ENCODE measurements at places on chromosomes 16 and 17. TPM values are rescaled to one million over a fixed set of nuclear protein-coding genes. Genes with fewer than 3 reads are reported as not detected.

GRCh38 chr17:48382989-48383388, 47.0 kb downstream of the SKAP1 start:
- H3K4me3 ChIP-seq = no peak overlapping the region
- peaks cover 76% of the 10 kb centered on the region for H3K36me3 ChIP-seq
- DNase-seq = no peak
- H3K27ac ChIP-seq = no peak overlapping the region
- peaks cover 23% of the 10 kb centered on the region for H3K4me1 ChIP-seq

GRCh38 chr17:34451313-34451712, 88.3 kb upstream of the CCL1 start:
- H3K27ac ChIP-seq = no peak overlapping the region
- H3K36me3 ChIP-seq = no peaks in the 10 kb centered on the region
- no peak for DNase-seq
- H3K4me3 ChIP-seq = no peak overlapping the region
- peaks cover 26% of the 10 kb centered on the region for H3K27me3 ChIP-seq
- no peaks in the 10 kb centered on the region for H3K4me1 ChIP-seq

- no peak overlapping the region for H3K4me3 ChIP-seq
- no peak overlapping the region for H3K27ac ChIP-seq
- no peak for DNase-seq
- H3K4me1 ChIP-seq = no peaks in the 10 kb centered on the region
- H3K36me3 ChIP-seq = no peaks in the 10 kb centered on the region
- H3K27me3 ChIP-seq = peaks cover 4% of the 10 kb centered on the region
Observed at GRCh38 chr16:55144651-55145050, 179.4 kb upstream of the IRX6 start.

- H3K36me3 ChIP-seq = no peaks in the 10 kb centered on the region
- no peak overlapping the region for H3K27ac ChIP-seq
- H3K27me3 ChIP-seq = no peaks in the 10 kb centered on the region
- H3K4me3 ChIP-seq = no peak overlapping the region
- no peaks in the 10 kb centered on the region for H3K4me1 ChIP-seq
- no peak for DNase-seq
Observed at GRCh38 chr17:54848368-54848987, 52.2 kb upstream of the TOM1L1 start.

DNA sequence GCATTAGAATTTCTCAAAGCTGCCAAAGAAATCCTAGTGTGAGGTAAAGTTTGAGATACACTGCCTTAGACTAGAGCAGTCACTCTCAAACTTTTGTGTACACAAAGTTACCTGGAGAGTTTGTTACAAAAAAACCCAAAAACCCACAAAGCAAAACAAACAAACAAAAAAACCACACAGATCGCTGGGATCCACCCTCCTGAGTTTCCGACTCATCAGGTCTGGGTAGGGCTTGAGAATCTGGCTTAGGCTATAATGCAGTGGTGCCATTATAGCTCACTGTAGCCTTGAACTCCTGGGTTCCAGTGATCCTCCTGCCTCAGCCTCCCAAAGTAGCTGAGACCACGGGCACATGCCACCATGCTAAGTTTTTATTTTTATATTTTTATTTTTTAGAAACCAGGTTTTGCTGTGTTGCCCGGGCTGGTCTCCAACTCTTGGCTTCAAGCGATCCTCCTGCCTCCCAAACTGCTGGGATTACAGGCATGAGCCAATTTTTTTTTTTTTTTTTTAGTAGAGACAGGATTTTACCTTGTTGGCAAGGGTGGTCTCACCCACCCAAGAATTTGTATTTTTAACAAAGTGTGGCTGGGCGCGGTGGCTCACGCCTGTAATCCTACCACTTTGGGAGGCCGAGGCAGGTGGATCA, 22.3 kb upstream of the SMG1 start:
- no peak for DNase-seq
- H3K4me1 ChIP-seq = peaks cover 2% of the 10 kb centered on the region
- no peak overlapping the region for H3K27ac ChIP-seq
- no peaks in the 10 kb centered on the region for H3K27me3 ChIP-seq
- H3K4me3 ChIP-seq = no peak overlapping the region

DNA sequence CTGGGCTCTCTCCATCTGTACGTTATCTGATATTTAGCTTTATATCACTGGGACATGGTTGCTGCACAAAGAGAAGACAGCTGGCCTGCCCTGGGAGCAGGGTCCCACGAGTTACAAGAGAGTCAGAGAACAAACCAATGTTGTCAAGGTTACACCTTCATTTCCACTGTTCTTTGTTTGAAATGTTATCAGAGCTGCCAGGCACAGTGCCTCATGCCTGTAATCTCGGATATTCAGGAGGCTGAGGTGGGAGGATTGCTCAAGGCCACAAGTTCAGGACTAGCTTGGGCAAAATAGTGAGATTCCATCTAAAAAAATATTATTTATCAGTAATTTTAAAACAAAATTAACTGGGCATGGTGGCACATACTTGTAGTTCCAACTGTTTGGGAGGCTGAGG, 34.6 kb downstream of the ATP6V0A1 start:
- H3K4me1 ChIP-seq = peaks cover 20% of the 10 kb centered on the region
- H3K27ac ChIP-seq = no peak overlapping the region

- H3K27me3 ChIP-seq = peaks cover 31% of the 10 kb centered on the region
- no peak overlapping the region for H3K4me3 ChIP-seq
- no peaks in the 10 kb centered on the region for H3K4me1 ChIP-seq
- DNase-seq = no peak
Observed at GRCh38 chr17:50638966-50639713, 4.5 kb downstream of the ABCC3 start.

- no peaks in the 10 kb centered on the region for H3K4me1 ChIP-seq
- H3K4me3 ChIP-seq = no peak overlapping the region
- H3K36me3 ChIP-seq = no peaks in the 10 kb centered on the region
- H3K27me3 ChIP-seq = no peaks in the 10 kb centered on the region
Observed at GRCh38 chr16:69935278-69935711, 15.8 kb upstream of the CLEC18A start.

DNA sequence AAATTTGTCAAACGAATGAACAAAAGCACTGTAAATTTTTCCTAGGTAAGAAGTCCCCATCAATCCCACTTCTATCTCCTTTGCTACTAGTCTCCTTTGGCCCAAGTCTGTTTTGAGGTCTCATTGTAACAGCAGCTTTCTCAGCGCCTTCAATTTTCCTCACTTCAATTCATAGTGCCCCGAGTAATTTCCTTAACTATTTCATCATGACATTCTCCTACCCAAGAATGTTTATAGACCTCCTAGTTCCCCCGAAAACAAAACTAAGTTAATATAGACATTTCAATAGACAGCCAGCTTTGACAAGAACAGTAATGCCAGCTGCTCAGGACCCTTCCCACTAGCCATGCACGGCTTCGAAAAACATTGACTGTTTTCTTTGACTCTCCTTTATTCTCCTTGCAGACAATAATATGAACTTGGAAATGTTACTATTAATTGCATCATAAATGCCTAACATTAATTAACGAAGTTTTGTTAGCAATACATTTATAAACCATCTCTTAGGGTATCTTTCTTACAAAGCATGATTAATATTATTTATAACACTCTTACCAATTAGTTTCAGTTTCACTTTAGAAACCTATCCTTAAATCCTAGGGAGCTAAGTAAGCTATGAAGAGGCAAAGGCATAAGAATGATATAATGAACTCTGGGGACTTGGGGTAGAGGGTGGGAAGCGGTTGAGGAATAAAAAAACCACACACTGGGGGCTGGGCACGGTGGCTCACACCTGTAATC, 22.8 kb downstream of the GLG1 start:
- peak overlapping the region; percentile 17 for H3K27ac ChIP-seq
- peak overlapping the region; percentile 16 for H3K4me3 ChIP-seq
- peaks cover 89% of the 10 kb centered on the region for H3K4me1 ChIP-seq
- no peaks in the 10 kb centered on the region for H3K36me3 ChIP-seq
- DNase-seq = no peak

DNA sequence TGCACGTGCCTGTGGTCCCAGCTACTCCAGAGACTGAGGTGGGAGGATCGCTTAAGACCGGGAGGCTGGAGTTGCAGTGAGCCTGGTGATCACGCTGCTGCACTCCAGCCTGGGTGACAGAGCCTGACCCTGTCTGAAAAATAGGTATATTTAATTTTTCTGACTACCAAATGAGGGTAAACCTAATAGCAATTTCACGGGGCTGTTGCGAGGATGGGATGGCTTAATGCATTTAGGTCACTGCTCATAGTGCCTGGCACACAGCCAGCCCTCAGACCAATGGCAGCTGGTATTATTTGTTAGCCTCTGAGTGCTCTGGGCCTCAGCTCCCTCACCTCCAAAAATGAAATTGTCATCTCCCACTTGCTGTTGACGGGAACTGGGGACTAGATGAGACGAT, 5.9 kb upstream of the CDIP1 start:
- H3K4me1 ChIP-seq = peaks cover 7% of the 10 kb centered on the region
- DNase-seq = no peak
- no peak overlapping the region for H3K27ac ChIP-seq
- no peaks in the 10 kb centered on the region for H3K27me3 ChIP-seq

DNA sequence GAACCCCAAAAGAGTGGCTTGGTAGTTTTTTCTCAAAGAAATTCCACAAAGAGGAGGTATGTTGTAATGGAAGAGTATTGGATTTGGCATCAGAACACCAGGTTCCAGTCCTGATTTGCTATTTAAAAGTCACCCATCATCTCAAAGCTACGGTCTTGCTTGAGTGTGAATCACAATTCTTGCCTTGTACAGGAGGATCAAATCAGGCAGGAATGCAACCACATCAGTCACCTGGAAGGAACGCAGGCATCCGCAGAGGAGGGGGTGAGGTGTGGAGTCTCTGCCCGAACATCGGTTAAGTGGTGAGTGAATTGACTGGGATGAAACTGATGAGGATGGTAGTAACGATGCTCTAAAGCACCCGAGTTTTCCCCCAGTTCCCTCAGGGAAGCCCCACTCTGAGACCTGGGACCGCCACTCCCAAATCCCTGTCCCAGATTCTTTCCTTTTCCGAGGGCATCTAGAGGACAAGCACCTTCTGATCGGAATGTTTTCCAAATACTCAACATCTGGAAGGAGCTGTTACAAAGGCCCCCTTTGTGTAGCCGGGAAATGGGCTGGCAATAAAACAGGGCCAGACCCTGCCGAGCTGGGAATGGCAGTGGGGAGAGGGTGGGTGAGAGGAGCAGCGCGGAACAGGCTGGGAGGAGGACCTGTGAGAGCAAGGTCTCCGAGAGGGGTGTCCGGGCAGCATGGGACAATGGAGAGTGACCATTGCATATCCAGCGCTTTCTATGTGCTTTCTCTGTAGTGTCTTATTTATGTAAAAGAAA, 469.6 kb downstream of the SLC39A11 start:
- H3K27ac ChIP-seq = no peak overlapping the region
- H3K36me3 ChIP-seq = peaks cover 4% of the 10 kb centered on the region
- peaks cover 51% of the 10 kb centered on the region for H3K27me3 ChIP-seq
- DNase-seq = no peak
- peaks cover 9% of the 10 kb centered on the region for H3K4me1 ChIP-seq

GRCh38 chr16:5207001-5207523, 109.5 kb upstream of the EEF2KMT start:
- DNase-seq = no peak
- H3K27ac ChIP-seq = no peak overlapping the region
- H3K4me1 ChIP-seq = peaks cover 7% of the 10 kb centered on the region
- no peaks in the 10 kb centered on the region for H3K36me3 ChIP-seq
- H3K4me3 ChIP-seq = no peak overlapping the region
- H3K27me3 ChIP-seq = peaks cover 5% of the 10 kb centered on the region

GRCh38 chr17:7511108-7511507, 26.9 kb downstream of the POLR2A start:
- no peaks in the 10 kb centered on the region for H3K4me1 ChIP-seq
- no peaks in the 10 kb centered on the region for H3K27me3 ChIP-seq
- no peak for DNase-seq
- H3K27ac ChIP-seq = no peak overlapping the region

- no peak overlapping the region for H3K4me3 ChIP-seq
- no peak overlapping the region for H3K27ac ChIP-seq
- peaks cover 22% of the 10 kb centered on the region for H3K4me1 ChIP-seq
- peaks cover 73% of the 10 kb centered on the region for H3K36me3 ChIP-seq
- no peaks in the 10 kb centered on the region for H3K27me3 ChIP-seq
Observed at GRCh38 chr16:16073001-16073545, 123.7 kb downstream of the ABCC1 start.

DNA sequence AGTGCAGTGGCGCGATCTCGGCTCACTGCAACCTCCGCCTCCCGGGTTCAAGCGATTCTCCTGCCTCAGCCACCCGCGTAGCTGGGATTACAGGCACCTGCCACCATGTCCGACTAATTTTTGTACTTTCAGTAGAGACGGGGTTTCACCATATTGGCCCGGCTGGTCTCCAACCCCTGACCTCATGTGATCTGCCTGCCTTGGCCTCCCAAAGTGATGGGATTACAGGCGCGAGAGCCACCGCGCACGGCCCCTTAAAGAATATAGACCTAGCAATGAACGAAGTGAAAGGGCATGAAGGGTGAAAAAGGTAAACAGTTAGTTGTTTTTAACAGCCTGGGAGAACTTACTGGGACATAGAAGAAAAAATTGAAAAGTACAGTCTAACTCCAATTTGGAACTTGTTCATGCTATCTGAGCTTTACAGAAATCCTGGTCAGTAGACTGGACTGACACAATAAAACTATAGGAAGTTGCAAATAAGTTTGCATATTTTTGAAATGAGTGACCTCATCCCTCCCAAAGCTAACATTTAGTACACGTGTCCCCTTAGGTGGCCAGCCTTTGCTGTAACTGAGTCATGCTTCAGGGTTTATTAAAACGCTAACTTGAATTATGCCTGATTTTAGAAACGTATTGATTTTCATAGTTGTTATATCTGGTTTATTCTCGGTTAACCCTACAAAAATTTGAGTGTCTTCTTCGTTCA, 1.8 kb downstream of the COG1 start:
- H3K36me3 ChIP-seq = peaks cover 39% of the 10 kb centered on the region
- peaks cover 13% of the 10 kb centered on the region for H3K4me1 ChIP-seq
- H3K27ac ChIP-seq = peak overlapping the region; percentile 82
- DNase-seq = no peak
- H3K27me3 ChIP-seq = no peaks in the 10 kb centered on the region

- no peaks in the 10 kb centered on the region for H3K4me1 ChIP-seq
- DNase-seq = no peak
- H3K27ac ChIP-seq = no peak overlapping the region
- H3K36me3 ChIP-seq = peaks cover 3% of the 10 kb centered on the region
- H3K4me3 ChIP-seq = no peak overlapping the region
Observed at GRCh38 chr17:31216031-31216751, 80.8 kb downstream of the OMG start.

The KRTAP2-3 gene
- not detected for total RNA-seq

The PERCC1 gene
- total RNA-seq = 2.3 TPM

The NPIPB9 gene
- total RNA-seq = 6.2 TPM

The CD300E gene
- total RNA-seq = not detected

The LRRC45 gene
- 11.4 TPM for total RNA-seq

The MEFV gene
- total RNA-seq = 0.60 TPM

The VASN gene
- total RNA-seq = 0.30 TPM

The DCXR gene
- total RNA-seq = 81.0 TPM

The FBXW10B gene
- 0.77 TPM for total RNA-seq

The STH gene
- total RNA-seq = not detected

The PIK3R5 gene
- total RNA-seq = 94.1 TPM
